ENCODE measurements at places on chromosomes 1 and 21. TPM values are rescaled to one million over a fixed set of nuclear protein-coding genes. Genes with fewer than 3 reads are reported as not detected.
A peak's percentile ranks its signal among the peaks of the same experiment; 100 is the strongest.

DNA sequence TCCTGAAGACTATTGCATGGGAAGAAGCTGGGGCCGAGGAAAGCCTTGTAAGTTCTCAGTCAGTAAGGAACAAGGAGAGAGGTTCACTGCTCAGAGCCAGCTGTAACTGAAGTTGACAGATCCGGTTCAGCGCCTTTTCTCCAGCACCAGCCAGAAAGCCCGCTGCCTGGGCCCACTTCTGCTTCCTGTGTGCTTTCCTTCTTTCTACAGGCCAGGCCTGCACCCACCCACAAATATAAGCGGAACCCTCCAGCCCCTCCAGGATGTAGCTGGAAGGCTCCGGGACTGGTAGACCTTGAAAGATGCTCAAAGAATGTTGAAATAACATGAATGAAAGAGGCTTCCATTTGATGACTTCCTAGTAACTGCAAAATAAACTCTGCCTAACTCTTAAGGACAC is 38.8 kb downstream of the PARP1 start:
- DNase-seq: no peak

GRCh38 chr1:24874056-24874455 is 56.0 kb downstream of the RUNX3 start:
- no peak for DNase-seq

Gene CELA2A
- not detected for total RNA-seq

DNA sequence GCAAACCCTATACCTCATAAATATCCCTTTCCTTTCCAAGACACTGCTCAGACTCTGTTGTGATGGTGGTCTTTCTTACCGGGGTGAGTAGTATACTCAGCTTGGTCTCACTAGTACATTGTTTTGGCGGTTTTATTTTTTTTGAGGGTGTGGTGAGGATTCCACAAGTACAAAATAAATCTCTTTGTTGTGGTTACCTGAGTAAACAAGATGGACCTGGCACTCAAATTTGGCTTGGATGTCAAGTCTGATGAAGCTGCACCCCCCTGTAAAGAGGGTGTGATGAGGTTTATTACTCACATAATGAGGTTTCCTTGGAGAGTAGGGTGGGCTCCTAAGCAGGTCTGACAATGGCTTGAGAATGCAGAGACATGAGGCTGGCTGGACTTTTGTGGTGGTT is 68.2 kb upstream of the KCNJ6 start:
- DNase-seq: no peak

DNA sequence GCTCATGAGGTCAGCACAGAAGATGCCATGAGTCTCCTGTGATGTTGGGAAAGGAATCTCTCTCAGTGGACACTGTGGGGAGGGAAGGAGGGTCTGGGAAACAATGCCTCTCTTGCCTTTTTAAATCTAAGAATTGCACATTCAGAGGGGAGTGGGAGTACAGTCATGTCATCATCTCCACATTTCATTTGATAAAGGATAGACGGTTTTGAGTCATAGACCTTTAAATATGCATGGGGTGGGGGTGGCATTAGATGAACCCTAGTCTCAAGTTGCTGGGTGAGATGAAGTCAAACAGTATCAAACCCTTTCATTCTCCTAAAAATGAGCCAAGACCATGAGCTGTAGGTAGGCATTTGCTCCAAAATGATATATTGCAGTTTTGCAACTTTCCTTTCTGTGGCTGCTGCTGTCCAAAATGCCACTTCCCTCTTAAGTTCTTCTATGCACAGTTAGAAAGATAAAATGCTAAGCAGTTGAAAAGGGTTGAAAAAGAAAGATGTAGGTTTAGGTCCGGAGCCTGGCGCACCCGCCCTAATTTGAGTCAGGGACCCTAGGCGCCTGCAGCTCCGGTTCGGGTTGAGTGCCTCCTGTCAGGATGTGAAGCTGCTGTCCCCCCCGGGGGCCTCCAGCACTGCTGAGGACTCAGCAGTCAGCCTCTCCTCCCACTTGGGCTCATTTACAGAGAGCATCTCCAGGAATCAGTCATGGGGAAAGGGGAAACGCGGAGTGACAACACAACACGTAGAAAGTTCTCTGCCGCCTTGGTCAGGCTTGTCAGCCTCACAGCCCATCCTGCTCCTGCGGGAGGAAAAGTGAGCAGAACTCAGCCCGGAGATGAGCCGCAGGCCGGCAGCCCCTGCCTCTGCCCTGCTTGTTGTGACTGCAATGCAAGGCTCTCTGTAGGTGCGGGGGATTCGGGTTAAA is 479.3 kb upstream of the RUNX1 start:
- peak; percentile 26 for DNase-seq

DNA sequence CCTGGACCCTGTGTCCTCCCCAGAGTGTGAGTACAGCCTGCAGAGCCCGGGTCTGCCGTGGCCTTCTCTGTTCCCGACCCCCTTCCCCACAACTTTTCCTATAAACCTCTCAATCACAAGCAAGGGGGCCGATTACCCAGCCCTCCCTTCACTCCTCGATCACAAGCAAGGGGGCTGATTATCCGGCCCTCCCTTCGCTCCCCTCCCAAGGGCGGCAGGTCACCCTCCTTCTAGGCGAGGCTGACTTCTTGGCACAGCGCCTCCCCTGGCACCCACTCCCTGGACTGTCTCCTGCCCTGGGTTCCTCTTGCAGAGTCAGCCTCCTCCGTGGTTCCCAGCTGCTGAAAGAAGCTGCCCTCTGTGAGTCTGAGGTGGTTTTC is 12.3 kb upstream of the LDLRAP1 start:
- no peak for DNase-seq

DNA sequence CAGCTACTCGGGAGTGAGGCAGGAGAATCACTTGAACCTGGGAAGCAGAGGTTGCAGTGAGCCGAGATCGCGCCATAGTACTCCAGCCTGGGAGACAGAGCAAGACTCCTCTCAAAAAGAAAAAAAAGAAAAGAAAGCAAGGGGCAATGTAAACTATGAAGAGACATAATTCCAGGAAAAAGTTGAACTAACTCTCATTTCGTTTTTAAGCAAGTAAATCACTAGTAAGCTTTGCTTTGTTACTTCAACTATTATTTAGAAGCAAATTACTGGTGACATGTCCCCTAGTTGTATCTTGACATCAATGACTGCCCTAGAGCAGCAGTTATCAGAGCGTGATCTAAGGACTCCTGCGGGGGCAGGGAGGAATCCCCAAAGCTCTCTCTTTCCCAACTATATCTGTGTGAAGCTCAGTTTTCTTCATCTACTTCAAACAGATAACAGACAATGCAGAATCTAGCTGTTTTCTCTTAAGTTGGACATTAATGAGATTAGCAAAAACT is 18.7 kb downstream of the CLSTN1 start:
- DNase-seq: no peak

- no peak for DNase-seq
Measured at GRCh38 chr21:45074818-45075595, 627 bp downstream of the ADARB1 start.

DNA sequence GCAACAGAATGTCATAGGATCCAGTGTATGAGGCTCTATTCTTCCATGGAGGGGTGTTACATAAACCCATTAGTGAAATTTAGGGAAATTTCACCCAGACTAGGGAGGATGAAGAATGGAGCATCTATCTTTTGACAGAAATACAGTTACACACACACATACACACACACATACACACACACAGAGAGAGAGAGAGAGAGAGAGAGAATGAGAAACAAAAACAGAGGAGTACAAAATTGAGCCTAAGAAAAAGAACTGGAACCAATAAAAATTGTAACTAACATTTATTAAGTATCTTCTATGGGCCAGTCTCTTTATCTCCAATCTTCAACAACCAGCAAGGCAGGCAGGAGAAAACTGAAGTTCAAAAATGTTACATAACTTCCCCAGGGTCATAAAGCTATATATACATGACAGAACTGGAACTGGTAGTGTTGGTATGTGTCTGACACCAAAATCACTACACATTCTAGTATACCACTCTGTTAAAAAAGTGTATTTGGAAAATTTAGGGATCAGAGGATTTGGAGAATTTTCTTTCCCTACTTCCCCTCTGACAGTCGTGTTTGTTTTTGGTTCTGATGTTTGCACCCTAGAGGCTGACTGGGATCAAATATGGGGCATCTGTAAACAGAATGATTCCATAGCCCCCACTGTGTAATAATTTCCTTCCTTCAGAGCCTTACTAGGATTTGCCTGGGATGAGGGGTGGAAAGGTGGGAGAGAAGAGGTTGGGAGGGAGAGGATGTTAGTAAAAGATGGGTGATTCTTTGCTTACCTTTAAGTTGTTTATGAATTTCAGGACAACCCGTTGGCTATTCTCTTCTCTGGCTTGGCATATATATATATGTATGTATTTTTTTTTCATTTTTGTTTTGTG is 1.0 kb upstream of the ZFYVE9 start:
- DNase-seq: no peak

- no peak for DNase-seq
Measured at GRCh38 chr1:47592296-47593012, 154.6 kb downstream of the FOXD2 start.

DNA sequence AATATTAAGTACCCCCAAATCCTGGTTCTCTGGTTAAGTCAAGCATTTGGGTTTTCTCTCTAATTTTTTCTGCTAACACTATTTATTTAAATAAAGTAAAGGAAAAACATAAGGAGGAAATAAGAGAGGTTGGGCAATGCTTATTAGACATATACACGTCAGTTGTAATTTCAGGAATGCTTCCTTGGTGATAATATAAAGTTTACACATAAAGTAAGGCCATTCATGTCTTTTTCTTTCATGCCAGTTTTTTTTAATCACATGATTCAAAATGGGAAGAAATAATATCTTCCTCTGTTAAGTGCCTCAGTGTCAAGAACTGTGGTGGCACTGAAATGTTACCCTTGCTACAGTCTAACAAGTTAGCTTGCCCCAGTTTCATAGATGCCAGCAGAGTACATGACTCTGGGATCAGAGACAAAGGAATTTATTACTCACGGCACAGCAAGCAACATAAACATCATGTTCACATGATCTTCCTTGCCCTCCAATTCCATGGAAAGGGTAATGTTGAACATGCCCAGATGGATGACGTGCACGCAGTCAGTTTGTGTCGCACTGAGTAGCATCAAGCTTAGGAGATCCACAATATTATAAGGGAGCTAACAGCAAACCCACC is 184.9 kb downstream of the PLA2G4A start:
- no peak for DNase-seq

Gene FAM131C
- 0.57 TPM for total RNA-seq

GRCh38 chr1:78472851-78473496 is 17.8 kb upstream of the PTGFR start:
- no peak for DNase-seq

Gene PADI2
- 0.07 TPM for total RNA-seq

DNA sequence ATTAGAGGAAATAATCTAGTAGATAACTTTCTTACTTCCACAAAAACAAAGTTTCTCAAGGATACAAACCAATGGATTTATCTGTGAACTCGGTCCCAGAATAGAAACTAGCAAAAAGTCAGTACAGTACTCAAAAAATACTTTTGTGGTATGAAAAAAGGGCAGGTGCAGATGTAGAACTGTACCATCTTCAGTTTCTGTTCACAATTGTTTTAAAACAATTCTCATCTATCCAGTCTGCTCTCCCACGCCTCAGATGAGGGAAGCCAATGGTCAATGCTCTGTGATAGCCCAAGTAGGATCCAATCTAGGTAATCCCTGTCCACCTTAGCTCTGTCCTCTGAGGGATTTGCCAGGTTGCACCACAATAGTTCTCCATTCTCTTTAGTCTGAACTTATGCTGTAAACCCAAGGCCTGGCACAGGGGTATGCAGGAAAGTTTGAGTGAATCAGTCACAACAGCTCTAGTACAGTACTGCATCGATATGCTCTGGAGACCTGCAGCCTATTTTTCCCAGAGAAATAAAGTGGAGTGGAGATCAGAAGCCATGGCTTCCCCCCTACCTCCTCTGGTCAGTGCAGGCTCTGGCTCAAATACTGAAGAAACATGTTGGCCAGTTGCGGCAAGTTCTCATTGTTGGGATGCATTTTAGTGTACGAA is 1.4 kb downstream of the KTI12 start:
- DNase-seq: no peak

- no peak for DNase-seq
Measured at GRCh38 chr1:17826165-17826488, 71.0 kb downstream of the ACTL8 start.

GRCh38 chr1:209531549-209531948 is 52.0 kb upstream of the CAMK1G start:
- no peak for DNase-seq

GRCh38 chr1:95716097-95716496 is 482.1 kb downstream of the RWDD3 start:
- no peak for DNase-seq

Gene TLR5
- not detected for total RNA-seq

Gene USP25
- total RNA-seq: 25.6 TPM

Gene LCE3E
- not detected for total RNA-seq

- no peak for DNase-seq
Measured at GRCh38 chr1:219438386-219438785, 174.5 kb downstream of the ZC3H11B start.

Gene CD48
- 222 TPM for total RNA-seq

- DNase-seq: no peak
Measured at GRCh38 chr1:29478879-29479278, 242.6 kb downstream of the PTPRU start.

- DNase-seq: no peak
Measured at GRCh38 chr1:201009962-201010645, 13.4 kb downstream of the KIF21B start.

GRCh38 chr1:42210421-42211133 is 46.0 kb upstream of the GUCA2A start:
- DNase-seq: no peak

GRCh38 chr1:155466617-155466972 is 96.0 kb downstream of the ASH1L start:
- no peak for DNase-seq

- no peak for DNase-seq
Measured at GRCh38 chr1:171627020-171627419, 5.0 kb downstream of the MYOCOS start.

Gene RPE65
- total RNA-seq: not detected

DNA sequence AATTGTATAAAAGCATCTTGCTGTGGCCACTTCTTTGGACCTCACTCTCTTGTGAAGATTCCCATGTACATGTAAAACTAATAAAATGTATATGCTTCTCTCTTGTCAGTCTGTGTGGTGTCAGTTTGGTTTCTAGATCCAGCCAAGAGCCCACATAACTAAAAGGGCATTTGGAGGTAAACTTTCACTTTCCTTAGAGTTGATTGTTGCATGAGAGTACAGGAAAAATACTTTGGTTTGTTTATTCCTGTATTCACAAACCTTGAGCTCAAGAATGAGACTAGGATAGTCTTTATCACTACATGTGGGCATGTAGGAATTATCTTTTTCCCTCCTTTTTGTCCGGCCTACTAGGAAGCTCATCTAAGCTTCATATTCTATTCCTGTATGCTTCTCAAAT is 50.9 kb downstream of the KCTD3 start:
- DNase-seq: no peak
